Activated CD4-positive, alpha-beta T cell treated with anti-CD3 and anti-CD28 coated beads for 24 hours (primary cell): ENCODE measurements at places on chromosomes 4 and X.
A peak's percentile ranks its signal among the peaks of the same experiment; 100 is the strongest.

DNA sequence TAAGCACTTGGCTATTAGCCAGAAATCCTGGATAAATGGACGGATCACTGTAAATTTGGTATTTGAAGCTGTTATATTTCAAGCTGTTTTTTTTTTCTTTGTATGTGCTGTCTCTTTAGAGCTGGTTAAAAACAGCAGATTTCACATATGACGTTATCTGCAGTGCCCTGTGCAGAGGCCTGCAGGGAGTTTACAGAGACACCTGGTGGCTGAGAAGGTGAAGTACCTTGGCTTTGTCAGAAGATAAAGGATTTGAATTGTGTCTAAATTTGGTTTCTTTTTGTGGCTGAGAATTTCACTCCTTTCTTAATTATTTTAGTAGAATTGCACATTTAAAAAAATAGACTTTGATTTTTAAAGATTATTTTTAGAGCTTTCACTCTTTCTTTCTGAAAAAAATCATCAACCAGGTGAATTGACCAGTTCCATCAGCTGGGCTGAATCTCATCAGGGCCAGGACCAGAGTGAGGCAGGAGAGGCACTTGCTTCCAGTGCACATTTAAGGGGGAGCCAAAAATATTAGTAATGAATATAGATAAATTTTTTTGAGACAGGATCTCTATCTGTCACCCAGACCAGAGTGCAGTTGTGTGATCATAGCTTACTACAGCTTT lies 9.6 kb upstream of the CHRNA9 start:
- no peak for DNase-seq

DNA sequence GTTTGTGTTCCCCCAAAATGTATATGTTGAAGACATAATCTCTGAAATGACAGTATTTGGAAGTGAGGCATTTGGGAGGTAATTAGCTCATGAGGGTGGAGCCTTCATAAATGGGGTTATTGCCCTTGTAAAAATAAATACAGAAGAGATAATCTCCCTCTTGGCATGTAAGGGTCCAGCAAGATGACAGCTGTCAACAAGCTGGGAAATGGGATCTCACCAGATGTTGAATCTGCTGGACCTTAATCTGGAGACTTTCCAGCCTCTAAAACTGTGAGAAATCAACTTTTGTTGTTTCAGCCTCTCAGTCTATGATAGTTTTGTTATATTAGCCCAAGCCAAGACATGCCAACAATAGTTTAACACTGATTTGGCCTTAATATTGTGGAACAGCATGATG lies 438.2 kb upstream of the PCDH7 start:
- no peak for DNase-seq

DNA sequence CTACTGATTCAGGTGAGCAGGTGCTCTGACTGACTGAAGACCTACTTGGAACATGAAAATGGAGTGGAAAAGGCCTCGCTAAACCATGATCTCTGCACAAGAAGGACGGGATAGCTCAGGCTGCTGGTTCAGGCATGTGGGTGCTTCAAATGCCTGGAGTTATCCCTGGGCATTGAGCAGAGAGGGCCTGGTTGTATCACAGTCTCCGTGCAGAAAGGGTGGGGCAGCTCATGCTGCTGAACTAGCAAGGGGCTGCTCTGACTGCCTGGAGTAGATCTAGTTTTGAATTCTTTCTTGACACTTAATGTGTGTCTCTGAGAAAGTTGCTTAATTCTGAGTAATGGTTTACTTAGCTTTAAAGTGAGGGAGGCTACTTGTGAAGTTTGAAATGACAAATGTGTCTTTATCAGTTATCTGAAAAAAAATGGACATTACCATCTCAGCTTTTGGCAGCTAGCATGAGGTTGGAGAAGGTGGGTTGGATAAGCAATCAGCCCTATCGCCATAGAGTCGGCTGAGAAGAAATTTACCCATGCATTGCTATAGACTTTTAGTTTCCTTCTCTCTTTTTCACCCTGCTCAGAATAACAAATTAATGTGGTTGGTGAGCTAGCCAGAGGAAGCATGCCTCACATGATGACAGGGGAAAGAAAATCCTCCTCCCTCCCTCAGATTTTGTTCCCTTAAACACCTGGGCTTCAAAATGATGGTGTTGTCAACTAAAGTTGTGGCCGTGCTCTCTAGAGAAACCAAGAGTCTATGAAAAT lies 832.4 kb downstream of the STIM2 start:
- DNase-seq, result no peak

GRCh38 chrX:10071451-10072144 lies 85.2 kb upstream of the CLCN4 start:
- DNase-seq, result no peak

DNA sequence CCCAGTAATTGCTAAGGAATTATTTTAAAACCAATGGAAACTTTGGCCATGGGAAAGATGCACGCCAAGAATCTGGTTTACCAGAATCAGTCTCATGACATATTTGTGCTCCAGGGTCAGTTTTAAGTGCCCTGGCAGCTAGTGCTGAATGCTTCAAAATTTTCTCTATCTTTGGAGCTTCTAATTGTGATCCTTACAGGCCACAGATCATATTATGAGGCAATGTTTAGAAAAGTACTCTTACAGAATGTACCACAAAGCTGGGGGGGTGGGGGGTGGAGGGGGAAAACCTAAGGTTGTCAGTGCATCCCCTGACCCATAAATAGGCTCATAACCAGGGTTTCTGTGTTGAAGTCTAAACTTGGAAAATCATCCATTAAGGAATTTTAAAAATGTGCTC lies 514.5 kb downstream of the INPP4B start:
- DNase-seq, result no peak

DNA sequence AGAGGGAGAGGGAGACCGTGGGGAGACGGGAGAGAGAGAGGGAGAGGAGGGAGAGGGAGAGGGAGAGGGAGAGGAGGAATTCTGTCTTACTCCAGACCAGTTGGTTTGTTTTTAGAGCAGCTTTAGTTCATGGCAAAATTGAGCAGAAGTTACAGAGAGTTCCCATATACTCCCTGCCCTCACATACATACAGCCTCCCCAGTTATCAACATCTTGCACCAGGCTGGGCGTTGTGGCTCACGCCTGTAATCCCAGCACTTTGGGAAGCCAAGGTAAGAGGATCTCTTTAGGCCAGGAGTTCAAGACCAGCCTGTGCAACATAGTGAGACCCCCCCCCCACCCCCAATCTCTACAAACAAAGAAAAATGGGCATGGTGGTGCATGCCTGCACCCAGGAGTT lies 79.8 kb upstream of the OGT start:
- DNase-seq, result no peak

DNA sequence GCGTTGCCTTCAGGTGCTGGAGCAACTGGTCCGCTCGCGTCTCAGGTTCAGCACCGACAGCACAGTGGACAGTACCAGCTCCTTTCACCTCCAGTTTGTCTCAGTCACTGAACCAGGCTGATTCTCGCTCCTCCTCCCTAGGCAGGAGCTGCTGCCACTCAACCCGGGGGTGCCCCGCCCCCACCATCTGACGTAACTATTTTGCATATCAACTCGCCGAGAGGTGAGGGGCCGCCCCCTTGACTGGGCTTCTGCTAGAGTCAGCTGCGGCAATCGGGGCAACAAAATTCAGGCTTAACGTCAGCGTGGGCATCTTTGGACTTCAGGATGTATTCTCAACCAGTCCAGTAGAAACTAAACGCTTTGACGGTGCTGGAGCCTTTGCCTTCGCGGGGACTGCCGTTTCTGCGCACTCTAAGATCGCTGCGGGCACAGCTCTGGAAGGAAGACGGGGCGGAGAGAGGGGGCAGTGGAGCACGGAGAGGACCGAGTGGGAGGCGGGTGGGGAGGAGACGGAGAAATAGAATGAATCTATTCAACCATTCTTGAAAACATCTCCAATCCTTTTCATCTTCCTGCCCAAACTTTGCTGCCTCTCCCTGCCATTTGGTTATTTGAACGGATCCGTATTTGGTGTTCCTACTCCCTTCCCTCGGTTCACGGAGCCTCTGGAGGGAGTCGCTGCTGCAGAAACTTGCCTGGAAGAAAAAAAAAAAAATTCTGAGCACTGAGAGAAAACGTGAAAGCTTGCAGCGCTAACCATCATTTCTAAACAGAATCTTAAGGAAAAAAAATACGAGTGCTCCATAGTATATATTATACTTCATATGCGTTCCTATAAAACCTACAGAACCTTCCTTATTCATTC lies at the start of gene FSTL5:
Gene FSTL5, minus strand, starts transcription at position 109 of the 868 bp plus-strand sequence. CDS start 52,604 bp downstream, outside the sequence.
- peak; percentile 11 for DNase-seq

- DNase-seq, result no peak
Observed at GRCh38 chr4:128385683-128386304, 98.2 kb upstream of the PGRMC2 start.

GRCh38 chr4:111854494-111855087 lies 290.7 kb upstream of the FAM241A start:
- DNase-seq, result no peak

GRCh38 chr4:114021451-114021850 lies 42.0 kb upstream of the ARSJ start:
- no peak for DNase-seq

GRCh38 chr4:123506011-123506695 lies 109.6 kb downstream of the SPRY1 start:
- DNase-seq, result no peak

- no peak for DNase-seq
Observed at GRCh38 chrX:2507904-2508627, 7.3 kb upstream of the DHRSX start.

DNA sequence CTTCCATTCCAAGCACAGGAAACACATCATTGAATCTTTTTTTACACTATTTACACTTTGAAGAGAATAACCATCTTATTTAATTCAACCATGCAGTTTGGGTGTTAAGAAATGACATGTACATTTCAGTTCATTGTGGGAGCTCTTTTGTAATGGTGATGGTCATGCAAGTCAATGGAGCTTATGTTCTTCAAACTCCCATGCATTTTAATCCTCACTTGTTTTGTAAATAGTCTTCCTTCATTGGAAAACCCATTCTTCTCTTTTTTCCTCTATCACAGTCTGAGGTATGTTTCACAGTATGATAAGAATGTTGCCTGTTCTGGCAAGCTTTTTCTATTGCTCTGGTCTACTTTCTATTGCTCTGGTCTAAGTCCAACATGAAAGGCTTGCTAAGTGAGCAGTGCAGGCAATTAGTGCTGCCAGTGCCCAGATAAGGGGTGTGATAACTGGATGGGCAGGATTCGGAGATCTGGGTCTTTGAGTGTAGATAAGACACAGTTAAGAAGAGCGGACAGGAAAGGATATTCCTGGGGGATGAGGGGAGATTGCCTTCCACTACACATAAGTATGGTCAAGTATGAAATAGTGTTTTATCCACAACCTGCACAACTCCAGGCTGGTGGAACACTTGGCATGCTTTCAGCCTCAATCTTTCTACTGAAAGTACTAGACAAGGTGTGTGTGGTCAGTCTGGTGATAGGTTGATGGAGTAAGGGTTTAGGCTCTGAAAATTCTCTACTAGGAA lies 17.1 kb downstream of the AFP start:
- DNase-seq, result no peak

- no peak for DNase-seq
Observed at GRCh38 chrX:96376266-96376665, 308.4 kb upstream of the DIAPH2 start.

DNA sequence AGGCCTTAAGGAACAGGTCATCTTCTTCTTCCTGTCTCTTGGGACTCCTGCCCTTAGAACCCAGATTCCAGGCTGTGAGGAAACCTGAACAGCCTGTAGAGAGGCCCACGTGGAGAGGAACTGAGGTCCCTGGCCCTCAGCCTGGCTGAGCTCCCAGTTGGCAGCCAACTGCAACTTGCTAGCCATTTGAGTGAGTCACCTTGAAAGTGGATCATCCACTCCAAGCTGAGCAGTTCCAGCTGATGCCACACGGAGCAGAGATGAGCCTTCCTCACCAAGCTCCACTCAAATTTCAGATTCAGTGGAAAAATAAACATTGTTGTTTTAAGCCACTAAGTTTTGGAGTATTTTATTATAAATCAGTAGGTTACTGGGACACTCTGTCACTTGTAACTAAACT lies 392.5 kb downstream of the BCOR start:
- no peak for DNase-seq

DNA sequence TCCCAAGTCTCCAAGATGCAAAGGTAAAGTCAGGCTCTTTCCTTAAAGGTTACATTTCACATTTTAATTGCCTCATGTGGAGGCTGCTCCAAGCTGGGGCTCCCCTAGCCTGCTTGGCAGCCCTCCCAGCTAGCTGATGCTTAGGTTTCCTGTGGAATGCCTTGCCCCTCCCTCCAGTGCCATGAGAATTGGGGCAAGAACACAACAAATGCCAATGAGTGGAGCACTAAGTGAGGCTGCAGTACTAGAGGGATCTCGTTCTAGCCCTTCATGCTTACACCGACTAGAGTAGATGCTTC lies 597.7 kb downstream of the MID1IP1 start:
- no peak for DNase-seq

DNA sequence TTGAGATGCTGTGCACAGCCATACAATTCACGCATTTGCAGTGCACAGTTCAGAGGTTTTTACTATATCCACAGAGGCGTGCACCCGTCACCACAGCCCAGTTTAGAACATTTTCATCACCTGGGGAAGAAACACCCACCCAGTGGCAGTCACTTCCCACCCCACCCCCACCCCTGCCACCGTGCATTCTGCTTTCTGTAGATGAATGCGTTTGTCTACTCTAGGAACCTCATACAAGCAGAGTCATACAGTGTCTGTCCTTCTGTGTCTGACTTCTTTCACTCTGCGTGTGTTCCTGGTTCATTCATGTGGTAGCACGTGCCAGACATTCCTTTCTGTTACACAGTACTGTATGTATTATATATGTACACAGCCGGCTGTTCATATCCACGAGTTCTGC lies 122.8 kb downstream of the TBL1X start:
- DNase-seq, result no peak

DNA sequence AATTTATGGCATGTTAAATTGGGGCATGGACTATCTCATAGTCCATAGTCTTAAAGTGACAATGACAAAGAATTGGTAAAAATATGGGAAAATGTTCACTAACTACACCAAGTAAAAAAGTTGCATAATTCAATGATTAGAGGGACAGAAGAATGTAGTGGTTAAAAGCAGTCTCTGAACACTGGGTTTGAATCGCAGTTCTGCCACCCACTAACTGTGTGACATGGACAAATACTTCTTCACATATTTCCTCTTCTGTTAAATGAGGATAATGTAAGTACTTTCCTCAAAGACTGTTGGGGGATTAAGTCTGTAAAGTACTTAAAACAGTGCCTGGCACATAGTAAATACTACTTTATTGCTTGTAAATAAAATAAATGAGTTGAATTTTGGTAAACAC lies 15.3 kb downstream of the COQ2 start:
- DNase-seq, result no peak
